ENCODE measurements at places on chromosomes 3 and 15.
A peak's percentile ranks its signal among the peaks of the same experiment; 100 is the strongest.

GRCh38 chr3:120741837-120742197, 499 bp downstream of the RABL3 start:
- DNase-seq = no peak

DNA sequence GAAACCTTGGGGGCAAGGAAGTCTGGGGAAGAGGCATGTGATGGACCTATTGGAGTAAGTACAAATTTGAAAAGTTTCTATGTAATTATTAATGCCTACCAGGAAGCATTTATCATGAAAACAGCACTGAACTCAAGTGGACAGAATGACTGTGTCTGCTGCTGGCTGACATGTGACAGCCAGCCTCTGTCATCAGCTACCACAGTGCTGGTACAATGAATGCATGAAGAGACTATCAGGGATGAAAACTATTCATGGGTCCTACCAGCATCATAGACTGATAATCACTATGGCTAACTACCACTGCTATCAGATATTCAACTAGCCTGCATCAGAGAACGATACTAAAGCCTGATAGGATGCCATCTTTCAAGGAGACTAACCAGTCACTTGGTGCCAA, 193.5 kb downstream of the RAP2B start:
- DNase-seq = no peak

DNA sequence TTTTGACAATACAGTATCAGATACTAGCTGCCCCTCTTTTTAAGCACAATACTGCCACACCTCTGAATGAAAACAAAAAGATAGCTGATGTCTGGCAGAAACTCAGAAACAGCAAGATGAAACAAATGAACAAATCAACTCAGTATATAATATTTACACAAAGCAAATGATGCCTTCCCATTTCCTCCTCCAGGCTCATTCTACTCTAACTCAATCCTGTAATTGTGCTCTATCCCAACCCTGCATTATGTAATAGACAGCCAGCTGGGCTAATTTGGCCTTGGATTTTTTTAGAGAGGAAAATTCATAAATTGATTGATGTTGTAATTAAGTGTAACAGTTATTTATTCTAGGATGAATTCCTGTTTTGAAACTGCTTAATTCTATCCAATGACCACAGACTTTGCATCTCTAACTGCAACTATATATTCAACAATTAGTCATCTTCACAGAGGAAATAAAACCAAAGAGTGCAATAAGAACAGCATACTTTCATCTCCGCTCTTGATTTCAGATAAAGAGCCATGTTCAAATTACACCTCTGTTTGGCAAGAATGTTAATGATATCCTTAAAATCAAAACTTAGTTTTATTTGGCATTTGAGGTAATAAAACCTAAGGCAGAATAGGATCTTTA, 6.1 kb downstream of the ATG3 start:
- no peak for DNase-seq

DNA sequence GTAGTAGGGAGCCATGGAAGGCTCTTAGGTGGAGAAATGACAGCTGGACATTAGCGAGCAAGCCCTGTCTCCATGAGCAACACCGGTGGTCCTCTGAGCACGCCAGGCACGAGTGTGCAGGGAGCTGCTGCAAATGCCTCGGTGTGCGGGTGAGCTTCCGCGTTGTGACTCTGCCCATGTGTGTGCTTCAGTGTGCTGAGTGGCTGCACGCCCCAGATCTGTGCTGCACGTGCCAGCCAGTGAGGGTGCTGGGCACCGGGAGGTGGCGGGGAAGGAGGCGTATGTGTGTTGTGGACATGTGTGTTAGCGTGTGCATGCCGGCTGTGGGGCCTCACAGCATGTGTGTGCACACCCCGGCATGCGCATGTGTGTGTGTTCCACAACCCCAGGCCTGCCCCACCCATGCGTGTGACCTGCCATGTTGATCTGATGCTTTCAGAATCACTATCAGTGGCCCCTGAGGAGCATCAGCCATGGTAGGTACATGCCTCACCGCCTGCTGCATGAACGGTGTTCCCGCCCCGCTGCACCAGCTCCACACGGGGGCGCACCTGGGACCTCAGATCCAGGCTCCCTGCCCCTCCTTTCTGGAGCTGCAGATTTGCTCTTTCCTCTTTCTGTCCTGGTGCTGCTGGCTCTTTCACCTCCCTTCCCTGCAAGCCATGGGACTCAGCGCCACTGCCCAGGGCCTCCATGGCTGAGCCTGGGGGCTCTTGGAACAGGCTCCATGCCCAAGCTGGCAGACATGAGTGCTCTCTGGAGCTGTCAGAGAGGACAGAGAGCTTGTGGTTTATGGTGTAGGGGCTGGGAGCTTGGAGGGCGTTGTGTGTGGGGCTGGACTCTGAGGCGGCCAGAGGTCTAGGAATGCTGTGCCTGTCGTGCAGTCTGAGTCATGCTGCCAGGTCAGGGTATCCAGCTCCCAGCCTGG, 169.4 kb downstream of the TBC1D2B start:
- peak; percentile 63 for DNase-seq

GRCh38 chr3:156148345-156148945, 28.1 kb downstream of the KCNAB1 start:
- no peak for DNase-seq

GRCh38 chr3:73029321-73029796, 32.1 kb upstream of the EBLN2 start:
- DNase-seq = no peak

DNA sequence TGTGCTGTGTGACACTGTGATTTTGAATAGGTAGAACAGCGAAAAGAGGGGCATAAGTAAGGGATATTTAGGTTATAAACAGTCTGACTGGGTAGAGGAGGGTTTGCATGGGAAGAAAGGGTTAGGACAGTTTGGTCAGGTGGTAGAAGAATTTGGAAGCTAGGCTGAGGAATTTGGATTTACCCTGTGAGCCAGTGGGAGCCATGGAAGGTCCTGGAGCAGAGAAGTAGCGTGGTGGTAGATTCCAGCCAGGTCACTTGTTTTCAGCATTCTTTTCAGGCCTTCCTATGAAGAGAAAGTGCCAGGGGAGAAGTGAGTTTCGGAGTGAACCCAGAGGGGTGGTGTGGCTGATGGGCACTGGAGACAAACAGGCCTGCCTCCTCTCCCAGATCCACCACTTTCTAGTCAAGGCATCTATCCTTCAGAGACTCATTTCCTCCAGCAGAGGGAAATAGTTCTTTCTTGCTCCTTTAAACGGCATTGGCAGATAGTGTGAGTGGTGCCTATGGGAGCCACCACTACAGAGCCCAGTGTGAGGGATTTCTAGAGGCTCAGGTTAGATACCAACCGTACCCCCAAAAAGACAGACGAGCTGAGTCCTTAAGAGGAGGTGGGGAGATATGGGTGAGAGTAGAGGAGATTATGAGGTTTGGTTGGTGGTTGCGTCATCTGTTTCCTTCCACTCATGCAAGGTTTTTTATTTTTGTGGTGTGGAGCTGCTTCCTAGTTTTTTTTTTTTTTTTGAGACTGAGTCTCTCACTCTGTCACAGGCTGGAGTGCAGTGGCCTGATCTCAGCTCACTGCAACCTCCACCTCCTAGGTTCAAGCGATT, 21.2 kb downstream of the PXK start:
- no peak for DNase-seq

DNA sequence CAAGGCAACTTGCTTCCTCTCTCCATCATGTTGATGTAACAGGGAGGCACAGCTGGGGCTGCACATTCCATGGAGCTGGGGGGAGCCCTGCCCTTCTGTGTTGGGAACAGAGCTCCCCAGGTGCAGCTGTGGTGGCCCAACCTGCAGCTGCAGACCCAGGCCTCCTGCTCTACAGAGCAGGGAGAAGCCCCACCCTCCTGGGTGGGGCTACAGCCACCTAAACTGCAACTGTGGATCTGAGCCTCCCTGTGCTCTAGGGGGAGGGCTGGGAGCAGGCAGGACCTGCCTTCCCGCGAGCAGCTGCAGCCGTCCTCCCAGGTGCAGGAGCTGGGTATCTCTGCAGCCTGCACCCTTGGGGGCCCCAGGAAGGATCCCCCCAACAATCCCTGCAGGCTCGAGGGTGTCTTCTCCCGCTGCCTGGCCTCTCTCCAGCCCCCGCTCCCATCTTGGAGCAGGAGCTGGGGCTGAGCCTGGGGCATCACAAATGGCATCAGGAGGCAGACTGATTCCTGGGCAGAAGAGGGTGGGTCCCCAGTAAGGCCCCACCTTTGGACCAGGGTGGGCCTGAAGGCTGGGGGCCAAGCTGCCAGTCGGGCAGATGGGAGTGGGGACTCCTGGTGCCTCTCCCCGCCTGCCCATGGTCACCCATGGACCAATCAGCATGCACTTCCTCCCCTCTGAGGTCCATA, 7.4 kb downstream of the LRRC58 start:
- DNase-seq = no peak

DNA sequence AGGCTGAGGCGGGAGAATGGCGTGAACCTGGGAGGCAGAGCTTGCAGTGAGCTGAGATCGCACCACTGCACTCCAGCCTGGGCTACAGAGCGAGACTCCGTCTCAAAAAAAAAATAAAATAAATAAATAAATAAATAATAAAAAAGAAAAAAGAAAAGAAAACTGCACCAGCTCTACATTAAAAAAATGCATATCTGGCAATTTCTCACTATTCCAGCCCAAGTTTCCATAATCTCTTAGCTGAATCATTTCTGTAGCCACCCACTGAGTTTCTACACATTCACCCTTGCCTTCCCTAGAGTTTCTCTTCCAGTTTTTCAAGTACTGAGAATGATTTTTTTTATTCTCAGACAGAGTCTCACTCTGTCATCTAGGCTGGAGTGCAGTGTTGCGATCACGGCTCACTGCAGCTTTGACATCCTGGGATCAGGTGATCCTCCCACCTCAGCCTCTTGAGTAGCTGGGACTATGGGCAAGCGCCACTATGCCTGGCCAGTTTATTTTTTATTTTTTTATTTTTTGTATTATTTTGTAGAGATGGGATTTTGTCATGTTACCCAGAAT, 24.5 kb upstream of the SLC7A14 start:
- DNase-seq = no peak

- no peak for DNase-seq
These were observed 115.8 kb downstream of the GABRG3 start for GRCh38 chr15:27086805-27087204.

- DNase-seq = no peak
These were observed 261.0 kb upstream of the CCDC54 start for GRCh38 chr3:107116251-107116650.

- no peak for DNase-seq
These were observed 263.5 kb downstream of the CNTN4 start for GRCh38 chr3:2362122-2362521.

DNA sequence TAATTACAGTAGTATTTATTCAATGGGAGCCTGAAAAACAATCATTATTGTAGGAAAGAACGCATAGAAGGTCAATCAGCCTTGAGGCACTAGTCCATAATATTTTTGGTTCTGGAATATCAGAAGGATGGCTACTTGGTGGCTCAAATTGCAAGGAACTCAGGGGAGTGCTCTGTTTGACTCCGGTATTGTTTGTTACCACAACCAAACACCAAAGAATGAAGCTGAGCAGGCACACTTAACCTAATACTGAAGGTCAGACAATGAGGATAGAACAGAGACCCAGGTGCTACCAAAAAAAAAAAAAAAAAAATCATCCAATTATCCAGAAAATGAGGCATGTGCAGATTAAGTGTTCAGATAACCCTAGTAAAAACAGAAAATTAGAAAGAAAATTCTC, 11.1 kb upstream of the SATB1 start:
- DNase-seq = no peak

DNA sequence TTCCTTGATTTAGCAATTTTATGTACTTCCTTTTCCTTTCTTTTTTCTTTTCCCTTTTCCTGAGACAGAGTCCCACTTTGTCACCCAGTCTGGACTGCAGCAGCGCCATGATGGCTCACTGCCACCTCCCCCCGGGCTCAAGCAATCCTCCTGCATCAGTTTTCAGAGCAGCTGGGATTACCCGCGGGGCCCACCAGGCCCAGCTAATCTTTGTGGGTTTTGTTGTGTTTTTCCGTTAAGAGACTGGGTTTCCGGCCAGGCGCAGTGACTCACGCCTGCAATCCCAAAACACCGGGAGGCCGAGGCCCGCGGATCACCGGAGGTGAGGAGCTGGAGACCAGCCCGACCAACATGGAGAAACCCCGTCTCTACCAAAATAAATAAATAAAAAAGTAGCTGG, 17.7 kb downstream of the GOLGA8S start:
- no peak for DNase-seq

- DNase-seq = no peak
These were observed at the start of gene CD200 for GRCh38 chr3:112333002-112333380. CD200 (plus strand) TSS chr3:112333156; CDS start chr3:112333213, 57 bp downstream.

GRCh38 chr3:58079773-58080172, 71.6 kb downstream of the FLNB start:
- no peak for DNase-seq
